Glomerular endothelial cell (primary cell): ENCODE measurements at places on chromosomes 2 and 18. TPM values are rescaled to one million over a fixed set of nuclear protein-coding genes. Genes with fewer than 3 reads are reported as not detected.

Gene SCYGR3
- not detected in 2 replicates for total RNA-seq

Gene SCN9A
- total RNA-seq = 9.3 and 10.0 TPM in 2 replicates

GRCh38 chr18:75377926-75378325 lies 49.6 kb downstream of the SMIM21 start:
- no peak for DNase-seq

Gene CDH19
- 0.06 TPM in 1 of 2 replicates, not detected in the other for total RNA-seq

GRCh38 chr2:175597286-175597685 lies 404.8 kb downstream of the LNPK start:
- no peak for DNase-seq

DNA sequence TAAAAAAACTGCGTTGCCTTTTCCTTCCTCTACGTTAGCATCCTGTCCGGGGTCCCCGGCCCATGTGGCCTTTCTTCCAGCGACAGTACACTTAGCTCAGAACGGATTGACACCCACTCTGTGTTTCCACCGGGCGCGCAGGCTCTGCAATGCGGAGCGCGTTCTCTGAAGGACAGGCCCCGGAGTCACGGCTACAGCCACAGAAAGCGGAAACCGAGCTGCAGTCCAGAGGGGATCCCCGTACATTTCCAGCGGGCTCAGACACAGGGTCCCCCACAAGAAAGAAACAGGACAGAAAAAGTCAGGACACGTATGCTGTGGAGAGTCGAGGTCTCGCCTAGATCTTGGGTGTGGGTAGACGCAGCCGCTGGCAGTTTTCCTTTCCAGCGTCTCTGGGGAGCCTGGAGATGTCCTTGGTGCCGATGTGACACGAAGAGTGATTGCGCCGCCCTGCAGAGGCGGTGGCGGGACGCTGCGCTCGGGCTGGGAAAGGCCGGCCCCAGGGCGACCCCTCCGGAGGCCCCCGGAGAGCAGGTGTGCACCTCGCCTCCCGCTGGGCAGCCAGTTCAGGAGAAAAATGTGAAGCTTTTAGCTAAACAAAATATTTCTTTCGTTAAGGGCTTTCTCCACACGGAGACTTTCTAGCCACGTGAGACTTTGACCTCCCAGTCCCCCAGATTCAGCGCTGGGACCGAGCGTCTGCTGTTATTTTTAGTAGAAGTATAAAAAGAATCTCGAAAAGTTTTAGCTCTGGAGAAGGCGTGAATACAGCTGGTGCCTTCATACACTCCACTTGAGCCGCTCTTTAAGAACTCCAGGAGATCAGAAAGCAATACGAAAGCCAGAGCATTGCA lies 1.3 kb upstream of the ACKR3 start:
- DNase-seq = no peak

DNA sequence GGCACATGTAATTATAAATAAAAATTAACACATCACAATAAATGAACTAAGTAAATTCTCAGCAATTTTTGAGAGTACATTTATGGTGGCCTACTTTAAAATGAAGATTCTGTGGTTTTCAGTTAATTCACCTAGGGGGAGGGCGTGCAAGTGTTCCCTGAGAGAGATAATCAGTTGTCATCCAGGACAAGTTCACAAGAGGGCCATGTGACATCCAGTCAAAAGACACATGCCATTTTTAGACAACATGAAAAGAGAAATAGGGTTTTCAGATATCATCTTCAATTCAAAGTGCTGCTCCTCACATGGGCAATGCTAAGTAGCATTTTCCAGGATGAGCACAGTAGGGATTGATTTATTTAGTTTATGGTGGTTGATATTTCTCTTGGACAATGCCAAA lies 393.7 kb downstream of the STK39 start:
- no peak for DNase-seq

DNA sequence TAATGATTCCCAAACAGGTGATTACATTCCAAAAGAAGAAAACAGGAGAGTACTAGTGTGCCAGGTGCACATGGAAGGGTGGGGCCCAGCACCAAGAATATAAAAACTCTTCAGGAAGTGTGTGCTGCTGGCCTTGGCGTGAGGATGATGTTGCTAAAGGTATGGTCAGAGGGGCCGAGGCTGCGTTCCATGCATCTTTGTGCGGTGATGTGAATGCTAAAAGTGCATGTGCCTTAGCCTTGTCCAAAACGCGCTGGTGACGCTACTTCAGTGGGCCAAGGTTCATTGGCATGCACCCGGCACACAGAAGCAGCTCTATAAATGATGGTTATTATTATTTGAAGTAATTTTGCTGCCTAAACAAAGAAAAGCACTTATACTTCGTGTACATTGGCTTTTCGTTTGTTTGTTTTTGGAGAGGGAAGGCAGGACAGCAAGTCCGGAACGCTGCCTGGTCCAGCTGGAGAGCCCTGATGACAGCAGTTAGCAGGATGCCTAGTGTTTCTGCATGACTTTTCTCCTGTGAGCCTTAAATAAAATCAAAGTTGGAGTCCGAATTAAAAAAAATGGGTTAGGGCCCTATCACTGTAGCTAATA lies 2.9 kb downstream of the ALKAL2 start:
- DNase-seq = no peak

Gene PRSS56
- not detected in 2 replicates for total RNA-seq

DNA sequence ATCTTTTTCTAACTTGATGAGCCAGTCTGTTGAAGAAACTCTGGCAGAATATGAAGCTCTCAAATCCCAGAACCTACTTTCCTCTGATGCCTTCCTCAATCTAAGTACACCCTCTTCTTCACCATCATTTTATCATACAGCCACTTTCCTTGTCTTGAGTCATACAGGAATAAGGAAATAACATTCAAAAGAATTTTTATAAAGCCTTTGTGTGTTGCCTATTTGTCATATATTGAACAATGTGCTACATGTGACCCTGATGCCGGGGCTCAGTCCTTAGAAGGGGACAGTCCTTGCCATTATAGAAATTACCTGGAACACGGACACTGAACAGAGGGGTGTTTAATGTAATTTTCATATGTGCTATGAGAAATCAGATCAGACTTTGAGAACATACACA lies 27.4 kb downstream of the RAPGEF4 start:
- DNase-seq = no peak

Gene AMMECR1L
- total RNA-seq = 15.5 and 20.7 TPM in 2 replicates

Gene MLPH
- total RNA-seq = 22.0 and 27.2 TPM in 2 replicates

Gene C2orf81
- 0.34 and 0.82 TPM in 2 replicates for total RNA-seq

DNA sequence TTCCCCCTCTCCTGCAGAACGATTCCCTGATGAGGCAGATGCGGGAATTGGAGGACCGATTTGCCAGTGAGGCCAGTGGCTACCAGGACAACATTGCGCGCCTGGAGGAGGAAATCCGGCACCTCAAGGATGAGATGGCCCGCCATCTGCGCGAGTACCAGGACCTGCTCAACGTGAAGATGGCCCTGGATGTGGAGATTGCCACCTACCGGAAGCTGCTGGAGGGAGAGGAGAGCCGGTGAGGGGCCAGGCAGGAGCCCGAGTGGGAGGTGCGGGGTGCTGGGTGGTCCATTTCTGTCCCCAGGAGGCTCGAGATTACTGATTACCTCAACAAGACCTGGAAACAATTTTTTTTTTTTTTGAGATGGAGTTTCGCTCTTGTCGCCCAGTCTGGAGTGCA lies 3.1 kb downstream of the DES start:
- DNase-seq = no peak
